ENCODE measurements at places on chromosomes 3 and 15.

DNA sequence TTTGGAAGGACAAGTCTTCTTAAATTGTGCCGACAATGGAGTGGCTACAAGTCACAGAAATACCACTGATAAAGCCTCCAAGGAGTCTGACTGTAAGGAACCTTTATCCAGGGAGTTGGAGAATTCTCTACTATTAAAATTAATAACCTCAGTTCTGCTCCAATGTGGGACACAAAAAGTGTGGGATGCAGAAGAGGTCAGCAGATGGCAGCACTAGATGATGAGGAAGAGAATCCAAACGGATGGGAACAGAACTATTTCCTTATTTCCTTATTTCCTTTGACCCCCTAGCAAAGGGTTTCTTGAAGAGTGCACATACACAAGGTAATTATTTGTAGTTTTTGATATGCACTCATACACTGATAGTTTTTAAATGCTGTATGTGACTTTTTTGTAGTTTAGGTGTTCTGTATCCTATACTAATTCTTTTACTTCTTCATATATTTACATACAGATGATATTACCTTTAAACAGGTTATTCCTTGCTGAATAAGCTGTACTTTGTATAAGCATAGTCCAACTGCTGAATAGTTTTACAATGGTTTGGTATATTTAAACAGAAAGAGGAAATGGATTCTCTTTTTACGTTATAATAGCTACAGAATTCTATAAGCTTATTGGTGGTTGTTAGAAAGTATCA, 25.6 kb upstream of the NLGN1 start:
- peak; percentile 46 for DNase-seq

- DNase-seq, result no peak
Observed at GRCh38 chr15:56534728-56535127, 69.8 kb upstream of the MNS1 start.

DNA sequence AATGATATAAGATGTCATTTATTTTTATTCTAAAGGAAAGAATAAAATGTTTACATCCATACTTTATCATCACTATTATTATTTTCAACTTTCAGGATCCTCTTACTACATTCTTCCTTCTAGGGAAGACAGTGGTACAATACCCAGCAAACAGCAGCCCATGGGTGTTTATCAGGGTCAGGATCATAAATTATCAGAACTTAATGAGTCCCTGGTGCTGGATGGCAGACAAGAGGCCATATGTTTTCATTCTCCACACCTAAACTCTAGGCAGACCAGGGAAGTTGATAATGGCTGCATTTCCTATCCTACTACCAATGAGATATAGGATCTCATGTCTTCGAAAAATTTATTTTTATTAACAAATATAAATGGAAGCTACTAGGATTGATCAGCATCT, 127.7 kb downstream of the SAMMSON start:
- no peak for DNase-seq

DNA sequence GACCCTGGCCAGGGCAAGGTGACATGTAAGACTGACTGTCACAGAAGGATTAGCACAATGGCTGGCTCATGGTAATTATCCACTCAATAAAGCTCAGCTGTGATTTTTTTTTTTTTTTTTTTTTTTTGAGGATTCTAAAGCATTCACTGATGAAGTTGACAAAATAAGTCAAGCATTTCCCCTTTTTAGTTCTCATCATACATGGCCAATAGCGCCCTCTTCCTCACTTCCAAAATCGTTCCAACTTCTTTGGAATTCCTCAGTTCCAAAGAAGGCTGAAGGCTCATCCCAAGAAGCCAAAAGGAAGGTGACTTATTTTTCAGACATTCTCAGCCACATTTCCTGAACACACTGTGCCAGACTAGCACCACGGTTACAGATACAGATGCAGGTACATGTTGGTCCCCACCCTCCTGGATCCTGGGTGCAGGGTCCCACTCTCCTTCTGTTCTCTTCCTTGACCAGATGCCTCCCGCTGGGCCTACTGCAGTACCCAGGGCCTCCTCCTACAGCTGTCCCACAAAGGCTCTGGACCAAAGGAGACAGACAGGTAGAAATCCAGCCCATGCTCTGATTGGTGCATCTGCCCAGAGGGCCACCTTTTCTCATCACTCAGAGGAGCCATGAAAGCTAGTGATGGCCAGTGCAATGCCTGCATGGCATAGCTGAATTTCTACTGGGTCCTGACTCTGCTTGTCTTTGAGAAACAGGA, 202.6 kb downstream of the UACA start:
- no peak for DNase-seq

DNA sequence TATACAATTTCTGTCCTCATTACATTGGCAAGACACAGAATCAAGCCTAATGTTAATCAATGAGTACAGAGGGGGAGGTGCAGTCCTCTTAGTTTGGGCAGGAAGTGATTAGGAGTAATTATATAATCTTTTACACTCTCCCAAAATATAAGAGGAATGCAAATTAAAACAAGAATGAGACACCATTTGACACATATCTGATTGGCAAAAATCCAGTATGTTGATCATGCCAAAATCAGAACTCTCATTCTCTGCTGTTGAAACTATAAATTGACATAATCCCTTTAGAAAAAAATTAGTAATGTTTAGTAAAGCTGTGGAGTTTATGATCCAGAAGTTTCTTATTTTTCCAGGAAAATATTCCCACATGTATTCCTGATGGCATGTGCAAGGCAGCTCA, 373.4 kb downstream of the EPHA6 start:
- DNase-seq, result no peak

DNA sequence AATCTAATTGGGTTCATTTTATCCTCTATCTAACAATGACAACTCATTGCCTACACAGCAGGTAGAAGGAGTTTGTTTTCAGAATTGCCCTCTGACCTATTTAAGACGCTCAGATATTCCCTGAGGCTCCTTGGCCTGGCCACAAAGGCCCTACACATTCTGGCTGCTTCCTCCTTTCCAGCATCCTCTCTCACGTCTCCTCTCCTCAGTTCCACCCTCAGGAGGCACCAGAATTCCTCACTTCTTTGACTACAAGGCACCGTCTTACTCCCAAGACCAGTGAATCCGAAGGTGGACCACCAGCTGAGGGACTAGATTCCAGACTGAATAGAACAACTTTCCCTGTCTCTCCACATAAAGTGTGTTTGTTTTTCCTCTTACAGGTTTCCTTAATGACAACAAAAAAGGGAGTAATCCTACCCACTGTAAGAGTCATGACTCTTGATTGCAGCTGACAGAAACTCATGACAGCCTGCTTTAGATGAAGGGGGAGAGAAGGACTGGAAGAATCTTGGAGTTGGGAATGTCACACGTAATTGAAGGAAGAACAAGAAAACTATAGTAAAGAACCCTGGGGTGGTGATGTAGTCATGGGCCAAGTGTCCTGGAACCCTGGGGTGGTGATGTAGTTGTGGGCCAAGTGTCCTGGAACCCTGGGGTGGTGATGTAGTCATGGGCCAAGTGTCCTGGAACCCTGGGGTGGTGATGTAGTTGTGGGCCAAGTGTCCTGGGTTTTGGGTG, 22.0 kb upstream of the MUC20 start:
- no peak for DNase-seq

GRCh38 chr3:99909714-99910495, 92.2 kb downstream of the CMSS1 start:
- DNase-seq, result no peak

- no peak for DNase-seq
Observed at GRCh38 chr3:89180334-89180733, 72.9 kb downstream of the EPHA3 start.

DNA sequence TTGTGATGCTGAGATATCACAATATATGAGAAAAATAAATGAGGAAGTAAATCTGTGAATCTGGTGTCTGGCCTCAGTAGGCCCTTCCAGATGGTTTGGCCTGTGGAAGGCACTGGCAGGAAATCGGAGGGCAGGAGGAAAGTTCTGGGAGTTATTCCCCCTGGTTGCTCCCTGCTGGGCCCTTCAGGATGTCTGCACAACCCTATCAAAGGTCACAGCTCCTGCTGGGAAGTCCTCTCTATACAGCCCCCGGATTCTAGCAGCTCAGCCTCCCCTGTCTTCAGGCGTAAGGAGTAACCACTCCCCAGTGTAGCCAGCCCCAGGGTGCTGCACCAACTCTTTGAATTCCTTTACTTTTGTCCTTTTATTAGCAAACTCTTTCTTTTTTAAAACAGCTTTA, 56.2 kb downstream of the WNT7A start:
- no peak for DNase-seq

- DNase-seq, result no peak
Observed at GRCh38 chr15:60326343-60326742, 71.4 kb downstream of the ANXA2 start.

DNA sequence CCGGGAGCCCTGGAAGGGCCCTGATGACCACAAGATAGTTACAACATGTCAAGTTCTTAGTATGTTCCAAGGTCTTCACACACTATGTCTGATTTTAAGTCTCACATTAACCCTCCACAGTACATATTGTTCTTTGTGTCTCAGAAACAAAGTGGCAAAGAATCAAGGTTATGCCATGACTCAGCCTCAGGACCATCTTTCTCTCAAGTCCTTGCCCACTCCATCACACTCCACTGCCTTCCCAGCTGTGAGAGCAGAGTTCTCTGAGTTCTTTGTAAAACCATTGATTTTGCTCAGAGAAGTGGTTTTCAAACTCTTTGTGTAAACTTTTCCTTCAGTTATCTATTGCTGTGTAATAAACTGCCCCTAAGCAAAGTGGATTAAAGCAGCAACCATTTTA, 67.9 kb upstream of the C3orf80 start:
- DNase-seq, result peak; percentile 67

- no peak for DNase-seq
Observed at GRCh38 chr3:31213869-31214486, 318.7 kb upstream of the STT3B start.

DNA sequence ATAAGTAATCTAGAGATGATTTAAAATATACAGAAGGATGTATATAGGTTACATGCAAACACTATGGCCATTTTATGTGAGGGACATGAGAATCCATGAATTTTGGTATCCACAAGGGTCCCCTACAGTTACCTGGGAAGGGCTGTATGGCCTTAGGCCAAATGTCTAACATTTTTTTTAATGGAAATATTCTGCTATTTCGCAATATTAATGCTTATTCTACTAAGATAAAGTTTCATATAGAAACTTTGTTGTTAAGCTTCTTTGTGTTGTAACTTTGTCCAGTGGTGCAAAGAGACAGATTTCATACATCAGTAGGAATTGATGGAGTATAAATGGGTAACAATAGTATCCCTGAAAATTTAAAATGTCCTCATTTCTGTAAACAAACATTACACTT, 233.4 kb upstream of the THBS1 start:
- DNase-seq, result no peak

GRCh38 chr3:86563400-86563970, 427.5 kb downstream of the VGLL3 start:
- peak; percentile 51 for DNase-seq
